ENCODE measurements at places on chromosomes 12 and 14.

GRCh38 chr14:92154283-92154942 lies 32.6 kb downstream of the CPSF2 start:
- DNase-seq = no peak

DNA sequence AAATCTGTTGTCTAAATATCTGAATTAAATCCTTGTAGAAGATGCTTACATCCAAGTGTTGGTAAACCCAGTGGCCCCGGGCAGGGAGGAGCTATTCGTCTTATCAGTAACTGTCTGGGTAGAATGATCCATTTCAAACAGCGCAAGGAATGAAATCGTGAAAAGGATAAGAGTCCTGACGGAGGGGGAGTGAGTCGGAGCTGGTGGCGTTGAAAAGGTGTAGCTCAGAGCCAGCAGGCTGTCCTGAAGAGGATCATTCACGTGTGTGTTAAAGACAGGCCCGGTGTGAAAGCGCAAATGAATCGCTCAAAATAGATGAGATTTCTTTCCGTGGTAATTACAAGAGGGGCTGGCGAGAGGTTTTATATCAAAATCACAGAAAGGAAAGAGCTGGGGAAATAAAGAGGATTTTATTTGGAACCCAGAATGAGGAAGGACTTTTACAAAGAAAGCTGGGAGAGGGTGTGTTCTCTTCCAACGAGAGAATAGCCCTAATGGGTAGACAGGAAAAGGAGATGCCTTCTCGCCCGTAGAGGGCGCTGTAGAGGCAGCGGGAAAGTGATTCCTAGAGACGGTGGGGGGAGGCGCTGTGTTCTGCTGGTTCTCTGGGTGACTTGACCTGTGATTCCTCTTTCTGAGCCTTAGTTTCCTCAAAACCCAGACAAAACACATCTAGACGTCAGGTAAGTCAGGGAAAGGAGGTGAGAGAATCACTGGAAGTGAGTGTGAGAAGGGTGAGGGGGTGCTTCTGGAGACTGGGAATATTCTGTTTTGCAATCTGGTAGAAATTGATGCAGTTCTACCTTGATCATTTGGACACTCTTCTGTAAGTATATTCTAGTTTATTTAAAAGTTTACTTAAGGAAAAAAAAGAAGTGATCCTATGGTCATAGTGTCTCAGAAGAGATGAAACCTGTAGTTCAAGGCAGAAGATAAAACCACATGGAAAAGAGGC lies 39.3 kb downstream of the SRRM4 start:
- no peak for DNase-seq

- DNase-seq = no peak
These were observed 27.7 kb downstream of the VDR start for GRCh38 chr12:47877081-47877480.

- no peak for DNase-seq
These were observed 80.0 kb upstream of the PTPRQ start for GRCh38 chr12:80364056-80364455.

DNA sequence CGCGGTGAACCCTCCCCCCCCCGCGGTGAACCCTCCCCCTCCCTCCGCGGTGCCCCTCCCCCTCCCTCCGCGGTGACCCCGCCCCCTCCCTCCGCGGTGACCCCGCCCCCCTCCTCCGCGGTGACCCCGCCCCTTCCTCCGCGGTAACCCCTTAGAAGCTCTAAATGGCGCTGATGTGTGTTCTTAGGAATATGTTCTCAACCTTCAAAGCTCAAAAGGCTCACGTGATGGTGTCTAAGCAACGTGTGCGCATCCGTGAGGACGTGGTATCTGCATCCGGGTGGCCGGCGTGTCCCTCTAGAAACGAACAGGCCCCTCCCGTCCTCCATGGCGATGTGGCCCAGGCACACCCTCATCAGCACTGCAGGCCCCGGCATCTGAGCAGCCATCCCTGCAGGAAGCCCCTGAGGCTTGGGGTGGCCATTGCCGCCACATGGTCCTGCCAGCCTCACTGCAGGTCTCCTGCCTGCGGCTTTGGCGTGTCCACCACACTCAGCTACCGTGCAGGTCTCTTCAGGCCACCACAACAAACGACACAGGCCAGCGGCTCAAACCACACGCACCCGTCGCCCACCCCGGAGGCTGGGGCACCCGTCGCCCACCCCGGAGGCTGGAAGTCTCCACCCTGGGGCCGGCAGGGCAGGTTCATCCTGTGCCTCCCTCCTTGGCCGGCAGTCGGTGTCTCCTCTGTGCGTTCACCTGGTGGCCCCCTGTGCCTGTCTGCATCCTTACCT lies 14.5 kb upstream of the FBRSL1 start:
- DNase-seq = no peak

GRCh38 chr14:94161058-94161457 lies 13.1 kb upstream of the PPP4R4 start:
- no peak for DNase-seq

- no peak for DNase-seq
These were observed 29.1 kb downstream of the GABARAPL1 start for GRCh38 chr12:10241727-10242126.

GRCh38 chr12:2003676-2004112 lies 563 bp downstream of the DCP1B start:
- DNase-seq = no peak

DNA sequence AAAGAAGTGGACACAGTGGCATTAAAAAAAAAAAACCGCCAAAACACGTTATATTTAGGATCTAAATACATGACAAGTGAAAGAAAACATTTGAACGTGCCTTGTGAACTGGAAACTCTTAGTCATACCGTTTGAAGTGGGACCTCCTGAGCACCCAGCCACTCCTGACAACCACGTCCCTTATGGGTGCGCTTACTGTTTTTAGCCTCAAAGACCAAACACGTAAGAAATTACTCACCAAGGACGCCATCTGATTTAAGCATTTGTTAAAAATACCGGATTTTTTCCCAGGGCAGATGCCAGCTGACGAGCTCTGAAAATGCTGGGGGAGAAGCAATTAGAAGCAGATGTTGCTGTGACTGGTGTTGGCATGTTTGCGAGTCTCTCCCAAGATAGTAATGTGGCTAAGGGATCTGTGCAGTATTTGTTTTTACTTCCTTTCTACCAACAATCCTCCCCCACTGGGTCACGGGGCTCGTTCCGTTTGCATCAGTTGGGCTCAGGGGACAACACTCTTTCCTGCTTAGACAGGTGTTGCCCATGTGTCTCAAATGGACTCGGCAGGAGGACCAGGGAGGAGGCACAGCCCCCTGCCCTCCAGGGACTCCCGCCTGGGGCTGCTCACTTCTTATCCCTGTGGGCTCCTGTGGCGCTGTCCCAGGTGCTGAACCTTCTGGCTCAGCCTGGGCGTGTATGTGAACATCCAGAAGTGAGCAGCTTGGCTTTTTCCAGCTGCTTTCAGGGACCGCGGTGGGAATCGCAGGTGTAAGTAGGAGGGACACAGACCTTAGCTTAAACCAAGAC lies 101.0 kb downstream of the BEGAIN start:
- peak; percentile 36 for DNase-seq

DNA sequence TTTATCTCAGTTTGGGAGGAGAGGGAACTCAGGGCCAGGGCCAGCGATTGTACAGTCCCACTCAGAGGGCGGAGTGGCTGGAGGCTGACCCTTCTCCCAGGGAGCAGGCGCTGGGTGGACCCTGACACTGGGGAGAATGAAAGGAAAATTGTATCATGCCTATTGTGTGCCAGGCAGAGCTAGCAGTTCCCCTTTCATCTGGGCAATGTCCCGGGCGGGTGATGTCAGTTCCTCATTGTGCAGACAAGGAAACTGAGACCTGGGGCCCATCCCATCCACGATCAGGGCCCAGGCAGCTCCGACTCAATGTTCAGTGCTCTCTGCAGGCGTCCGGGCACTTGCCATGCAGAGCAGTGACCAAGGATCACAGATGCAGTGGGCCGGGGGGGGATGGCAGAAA lies 101.9 kb upstream of the RTL1 start:
- no peak for DNase-seq

DNA sequence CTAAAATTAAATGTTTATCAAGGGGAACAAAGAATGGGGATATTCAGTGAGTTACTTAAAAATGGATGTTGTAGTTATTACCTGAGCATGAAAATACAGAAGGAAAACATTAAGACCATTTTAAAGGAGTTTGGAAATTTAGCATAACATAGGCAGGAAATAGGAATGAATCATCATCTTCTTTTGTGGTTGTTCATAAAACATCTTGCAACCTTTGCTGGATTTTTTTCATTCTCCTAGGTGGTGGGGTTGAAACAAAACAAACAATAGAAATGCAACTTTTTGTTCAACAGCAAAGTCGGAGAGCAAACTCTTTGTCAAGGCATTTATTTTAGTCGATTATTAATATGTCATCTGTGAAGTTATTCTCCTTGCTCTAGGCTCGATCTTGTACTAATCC lies 275.1 kb downstream of the IPO8 start:
- DNase-seq = no peak

DNA sequence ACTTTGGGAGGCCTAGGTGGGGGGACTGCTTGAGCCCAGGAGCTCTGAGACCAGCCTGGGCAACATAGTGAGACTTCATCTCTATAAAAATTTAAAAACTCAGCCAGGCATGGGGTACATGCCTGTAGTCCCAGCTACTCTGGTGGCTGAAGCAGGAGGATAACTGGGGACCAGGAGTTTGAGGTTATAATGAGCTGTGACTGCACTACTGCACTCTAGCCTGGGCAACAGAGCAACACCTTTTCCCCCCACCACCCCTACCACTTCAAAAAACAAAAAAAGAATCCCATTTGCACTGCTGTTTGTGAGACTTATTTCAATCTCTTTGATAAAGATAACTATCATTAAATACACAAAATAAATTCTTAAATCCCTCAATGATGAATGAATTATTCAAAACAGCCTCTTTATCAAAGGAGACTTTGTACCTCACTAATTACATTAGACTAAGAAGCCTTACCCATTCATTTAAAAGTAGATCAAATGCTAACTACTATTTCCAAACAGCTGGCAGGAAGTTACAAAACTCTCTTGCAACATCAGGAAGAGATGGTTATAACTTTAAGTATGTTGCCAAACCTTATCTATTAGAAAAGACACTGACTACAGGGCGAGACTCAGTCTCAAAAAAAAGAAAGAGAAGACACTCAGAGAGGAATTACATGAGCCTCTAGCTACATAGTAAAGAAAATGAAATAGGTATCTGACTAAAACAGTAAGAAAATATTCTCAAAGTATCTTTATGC lies 14.7 kb downstream of the BLTP3B start:
- DNase-seq = no peak

GRCh38 chr14:104228716-104229533 lies 90.5 kb downstream of the KIF26A start:
- DNase-seq = no peak

GRCh38 chr14:91397965-91398591 lies 19.5 kb downstream of the CCDC88C start:
- DNase-seq = no peak

Data from activated T-helper 1 cell treated with anti-CD3 and anti-CD28 coated beads, Interleukin-2, amount 50 U/mL, for 16 hours (primary cell).